ENCODE measurements at places on chromosomes 7 and 10.
A peak's percentile ranks its signal among the peaks of the same experiment; 100 is the strongest.

- no peak for DNase-seq
Measured at GRCh38 chr10:70551971-70552422, 50.5 kb downstream of the PRF1 start.

DNA sequence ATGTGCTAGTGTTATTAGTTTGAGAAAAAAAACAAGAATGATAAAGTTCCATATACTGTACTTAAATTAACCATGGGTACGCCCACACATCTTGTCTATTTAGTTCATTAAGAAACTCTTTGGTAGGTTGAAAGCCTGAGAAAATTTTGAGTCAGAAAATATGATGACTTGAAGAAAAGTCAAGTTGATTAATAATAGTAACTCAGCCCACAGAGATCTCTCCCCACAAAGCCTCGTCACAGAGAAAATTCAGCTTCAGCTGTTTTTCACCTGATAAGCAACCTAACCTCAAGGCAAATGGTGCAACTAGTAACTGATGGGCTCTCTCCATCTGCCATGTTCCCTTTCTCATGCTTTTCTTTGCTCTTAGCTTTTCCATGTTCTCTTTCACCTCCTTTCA is 1021.6 kb downstream of the GATA3 start:
- no peak for DNase-seq

- DNase-seq: no peak
Measured at GRCh38 chr10:1309617-1310270, 253.6 kb downstream of the WDR37 start.

- no peak for DNase-seq
Measured at GRCh38 chr10:70265032-70265689, 18.6 kb downstream of the NPFFR1 start.

GRCh38 chr10:102633848-102634247 is 10.4 kb upstream of the TRIM8 start:
- no peak for DNase-seq

- no peak for DNase-seq
Measured at GRCh38 chr10:105586451-105587098, 945.5 kb downstream of the SORCS3 start.

DNA sequence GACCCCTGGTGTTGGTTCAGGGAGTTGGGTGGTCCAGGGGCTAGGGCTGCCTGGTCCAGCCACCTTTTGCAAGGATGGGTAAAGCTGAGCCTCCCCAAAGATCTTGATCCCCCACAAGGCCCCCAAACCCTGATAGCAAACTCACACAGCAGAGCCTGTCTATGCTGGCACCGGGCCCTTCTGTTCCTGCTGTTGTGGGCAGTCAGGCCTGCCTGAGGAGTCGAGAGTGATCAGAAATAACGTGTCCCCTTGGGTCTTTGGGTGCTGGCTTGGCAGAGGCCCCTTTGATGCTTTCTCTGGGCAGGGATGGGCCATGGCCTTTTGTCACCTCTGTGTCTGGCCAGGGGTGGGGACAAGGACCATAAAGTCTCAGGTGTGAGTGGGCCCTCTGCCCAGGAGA is 715 bp upstream of the MUC12 start:
- DNase-seq: no peak

DNA sequence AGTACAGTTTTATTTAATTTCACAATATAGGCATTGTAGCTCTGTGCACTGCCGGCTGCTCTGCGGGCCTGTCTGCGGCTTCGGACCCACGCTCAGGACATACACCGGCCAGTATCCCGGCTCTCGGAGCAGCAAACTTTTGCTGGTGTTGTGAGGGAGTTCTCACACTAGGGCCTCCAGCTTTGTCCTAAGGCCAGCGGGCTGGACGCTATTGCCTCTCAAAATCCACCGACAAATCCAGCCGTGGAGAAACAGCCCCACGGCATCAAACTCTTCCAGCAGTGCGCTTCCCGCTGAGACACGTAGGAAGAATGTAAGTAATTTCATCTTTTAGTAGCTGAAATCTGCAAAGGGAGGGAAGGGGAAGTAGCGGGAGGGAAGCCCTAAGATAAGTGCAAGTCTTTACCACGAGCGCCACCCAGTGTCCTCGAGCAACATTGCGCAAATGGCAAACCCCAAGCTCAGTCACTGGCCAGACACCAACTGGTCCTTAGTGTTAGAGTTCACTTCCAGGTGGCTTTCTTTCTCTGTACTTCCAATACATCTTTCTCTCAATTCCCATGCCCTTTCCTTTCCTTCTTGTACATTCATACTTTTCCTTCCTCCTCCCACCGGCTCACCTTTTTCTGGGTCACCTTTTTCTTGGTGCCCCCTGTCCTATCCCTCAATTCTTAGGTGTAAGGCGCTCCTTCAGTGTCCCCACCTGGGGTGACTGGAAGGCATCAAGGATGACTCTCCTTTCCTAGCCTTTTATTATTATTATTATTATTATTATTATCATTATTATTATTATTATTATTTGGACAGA is 3.0 kb upstream of the DLX5 start:
- DNase-seq: no peak

- no peak for DNase-seq
Measured at GRCh38 chr10:127738512-127739424, 1.8 kb downstream of the FOXI2 start.

DNA sequence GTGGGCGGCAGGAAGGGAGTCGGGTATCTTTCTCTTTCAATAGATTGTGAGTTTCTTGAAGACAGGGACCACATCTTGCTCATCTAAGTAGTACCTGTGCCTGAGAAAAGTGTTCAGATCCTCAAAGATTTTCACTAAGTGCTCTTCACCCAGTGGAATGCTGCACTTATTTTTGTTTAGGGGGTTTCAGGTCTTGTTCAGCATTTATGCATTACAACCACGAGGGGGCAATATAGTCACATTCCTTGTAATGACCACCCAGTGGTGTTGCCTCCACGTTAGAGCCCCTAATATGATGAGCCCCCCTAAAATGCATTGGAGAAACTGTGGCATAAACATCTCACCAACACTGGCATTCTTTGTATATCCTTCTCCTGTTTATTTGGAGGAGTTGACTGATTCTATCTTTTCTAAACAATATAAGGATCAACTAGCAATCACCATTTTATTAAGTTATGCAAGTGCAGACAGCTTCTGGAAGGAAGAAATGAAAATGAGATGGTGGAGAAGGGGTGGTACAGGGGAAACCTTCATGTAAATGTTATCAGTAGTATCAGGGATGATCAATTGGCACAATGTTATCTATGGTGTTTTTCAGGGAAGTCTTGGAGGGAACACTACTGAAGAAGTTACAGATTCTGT is 3.1 kb upstream of the PAPSS2 start:
- no peak for DNase-seq

GRCh38 chr7:44607141-44608068 is 978 bp downstream of the OGDH start:
- DNase-seq: no peak

DNA sequence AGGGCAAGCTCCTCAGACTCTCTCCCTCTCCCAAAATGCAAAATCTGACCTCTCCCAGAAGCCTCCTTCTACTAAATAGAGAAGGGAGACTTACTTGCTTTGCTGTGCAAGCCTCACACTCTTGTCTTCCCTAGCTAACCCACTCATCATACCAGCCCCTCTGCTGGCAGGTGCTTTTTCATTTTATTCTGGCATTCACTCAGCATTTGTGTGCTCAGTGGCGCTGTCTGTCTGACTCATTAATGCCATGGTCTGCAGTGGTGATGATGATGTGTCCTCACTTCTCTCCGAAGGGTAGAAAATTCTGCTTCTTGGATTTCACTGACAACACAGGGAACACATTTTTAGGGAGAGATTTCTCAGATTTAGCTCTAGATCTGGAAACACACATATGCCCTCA is 22.0 kb upstream of the BTRC start:
- no peak for DNase-seq

GRCh38 chr10:24958091-24958720 is 5.8 kb upstream of the PRTFDC1 start:
- peak; percentile 57 for DNase-seq

GRCh38 chr10:75228834-75229233 is 6.9 kb downstream of the COMTD1 start:
- no peak for DNase-seq

GRCh38 chr7:142177869-142178268 is 66.4 kb downstream of the MGAM2 start:
- DNase-seq: no peak

GRCh38 chr7:147235645-147236382 is 1119.2 kb downstream of the CNTNAP2 start:
- no peak for DNase-seq

- peak; percentile 12 for DNase-seq
Measured at GRCh38 chr10:47024399-47025252, 113.4 kb downstream of the PTPN20 start.

- no peak for DNase-seq
Measured at GRCh38 chr7:98058186-98058585, 48.5 kb upstream of the LMTK2 start.

- DNase-seq: no peak
Measured at GRCh38 chr7:101731502-101732084, 85.8 kb upstream of the CUX1 start.

- DNase-seq: no peak
Measured at GRCh38 chr7:135001390-135002165, 15.3 kb downstream of the AGBL3 start.

GRCh38 chr7:41313171-41313570 is 389.7 kb downstream of the INHBA start:
- no peak for DNase-seq

Data from epithelial cell of prostate (primary cell).